Calu3 (cell line): ENCODE measurements at places on chromosomes 12 and 14. TPM values are rescaled to one million over a fixed set of nuclear protein-coding genes. Genes with fewer than 3 reads are reported as not detected.

CAPZA3 gene
- total RNA-seq, result 0.34 and 0.45 TPM in 2 replicates

DNA sequence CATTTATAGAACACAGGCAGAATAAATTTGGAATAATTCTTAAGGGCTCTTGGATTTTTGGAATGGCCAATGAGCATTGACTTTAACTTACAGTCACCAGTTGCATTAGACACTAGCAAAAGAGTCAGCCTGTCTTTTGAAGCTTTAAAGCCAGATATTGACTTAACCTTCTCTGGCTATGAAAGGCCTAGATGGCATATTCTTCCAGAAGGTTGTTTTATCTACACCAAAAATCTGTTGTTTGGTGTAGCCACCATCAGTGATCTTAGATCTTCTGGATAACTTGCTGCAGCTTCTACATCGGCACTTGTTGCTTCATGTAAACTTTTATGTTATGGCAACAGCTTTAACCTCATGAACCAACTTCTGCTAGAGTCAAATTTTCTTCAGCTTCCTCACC, 10.4 kb downstream of the PCNX1 start:
- H3K4me1 ChIP-seq, result peaks cover 7% of the 10 kb centered on the region
- H3K27ac ChIP-seq, result no peak overlapping the region
- no peaks in the 10 kb centered on the region for H3K27me3 ChIP-seq
- no peak overlapping the region for H3K4me3 ChIP-seq

KRT85 gene
- total RNA-seq, result not detected in 2 replicates

OR4K17 gene
- total RNA-seq, result not detected in 2 replicates

DNA sequence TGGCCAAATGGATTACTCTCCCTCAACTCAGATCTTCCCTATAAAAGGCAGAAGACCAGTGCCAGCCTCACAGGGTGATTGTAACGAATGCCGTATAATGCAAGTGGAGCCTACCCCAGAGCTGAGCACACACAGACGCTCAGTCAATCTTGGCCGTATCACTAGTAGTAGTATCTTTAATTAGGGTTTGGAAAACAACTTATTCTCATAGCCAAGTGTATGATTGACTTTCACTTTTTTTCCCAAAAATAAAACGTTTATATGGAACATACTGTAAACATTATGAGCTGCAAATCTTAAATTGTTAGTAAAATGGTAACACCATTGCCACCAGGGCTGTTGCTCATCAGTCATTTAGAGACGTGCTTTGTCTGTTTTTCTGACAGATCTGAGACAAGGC, 30.4 kb downstream of the PLEKHG7 start:
- H3K27ac ChIP-seq, result no peak overlapping the region
- no peaks in the 10 kb centered on the region for H3K27me3 ChIP-seq
- no peak for DNase-seq
- H3K36me3 ChIP-seq, result no peaks in the 10 kb centered on the region
- no peak overlapping the region for H3K4me3 ChIP-seq

DNA sequence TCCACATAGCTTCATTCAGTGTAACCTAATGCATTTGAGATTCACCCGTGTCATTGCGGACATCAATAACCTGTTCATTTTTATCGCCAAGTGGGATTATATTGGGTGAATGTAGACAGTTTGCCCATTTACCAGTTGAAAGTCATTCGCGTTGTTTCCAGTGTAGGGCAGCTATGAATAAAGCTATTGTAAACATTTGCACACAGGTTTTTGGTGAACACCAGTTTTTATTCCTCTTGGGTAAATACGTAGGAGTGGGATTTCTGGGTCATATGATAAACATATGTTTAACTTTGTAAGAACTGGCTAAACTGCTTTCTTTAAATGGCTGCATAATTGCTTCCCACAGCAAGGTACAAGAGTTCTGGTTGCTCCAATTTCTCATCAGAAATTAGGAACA, 33.6 kb downstream of the C14orf132 start:
- peaks cover 55% of the 10 kb centered on the region for H3K27me3 ChIP-seq
- no peak overlapping the region for H3K4me3 ChIP-seq
- no peak overlapping the region for H3K27ac ChIP-seq
- DNase-seq, result no peak
- no peaks in the 10 kb centered on the region for H3K4me1 ChIP-seq

- no peaks in the 10 kb centered on the region for H3K27me3 ChIP-seq
- peaks cover 41% of the 10 kb centered on the region for H3K36me3 ChIP-seq
- H3K4me1 ChIP-seq, result no peaks in the 10 kb centered on the region
- DNase-seq, result no peak
- H3K4me3 ChIP-seq, result no peak overlapping the region
These were observed 30.1 kb downstream of the SLC15A4 start for GRCh38 chr12:128793701-128794100.

DNA sequence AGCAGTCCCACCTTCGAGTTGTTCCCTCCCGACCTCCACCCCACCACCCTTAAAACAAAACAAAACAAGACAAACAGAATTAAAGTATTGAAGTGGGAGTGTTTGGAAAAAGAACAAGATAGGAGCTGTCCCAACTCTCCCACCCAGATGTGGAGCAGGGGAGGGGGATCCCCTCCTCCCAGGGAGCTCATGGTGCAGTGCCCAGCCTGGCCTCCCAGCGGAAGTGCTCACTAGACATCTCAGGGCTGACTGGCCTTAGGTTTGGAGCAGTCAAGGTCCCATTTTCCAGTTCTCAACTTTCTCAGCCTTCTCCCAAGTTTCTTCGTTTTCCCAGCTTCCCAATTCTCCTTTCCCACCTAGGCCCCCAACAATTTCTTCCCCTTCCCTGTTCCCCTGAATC, 2.9 kb downstream of the SP7 start:
- H3K4me3 ChIP-seq, result no peak overlapping the region
- no peaks in the 10 kb centered on the region for H3K4me1 ChIP-seq
- no peaks in the 10 kb centered on the region for H3K36me3 ChIP-seq
- H3K27ac ChIP-seq, result no peak overlapping the region
- no peak for DNase-seq
